ENCODE measurements at places on chromosomes 7 and 10. TPM values are rescaled to one million over a fixed set of nuclear protein-coding genes. Genes with fewer than 3 reads are reported as not detected.
A peak's percentile ranks its signal among the peaks of the same experiment; 100 is the strongest.

Gene EBLN1
- not detected for total RNA-seq

Gene NKX1-2
- not detected for total RNA-seq

Gene HOGA1
- total RNA-seq = 1.2 TPM

Gene OR9A2
- not detected for total RNA-seq

Gene SFTPA1
- not detected for total RNA-seq

- H3K4me3 ChIP-seq = no peak overlapping the region
- peaks cover 4% of the 10 kb centered on the region for H3K4me1 ChIP-seq
- H3K36me3 ChIP-seq = peaks cover 6% of the 10 kb centered on the region
These were observed 86.2 kb downstream of the CUL2 start for GRCh38 chr10:35003906-35004305.

GRCh38 chr10:122363722-122364463 is 10.6 kb upstream of the PLEKHA1 start:
- peaks cover 10% of the 10 kb centered on the region for H3K4me1 ChIP-seq
- no peaks in the 10 kb centered on the region for H3K27me3 ChIP-seq
- H3K36me3 ChIP-seq = no peaks in the 10 kb centered on the region
- no peak overlapping the region for H3K4me3 ChIP-seq
- no peak overlapping the region for H3K27ac ChIP-seq

DNA sequence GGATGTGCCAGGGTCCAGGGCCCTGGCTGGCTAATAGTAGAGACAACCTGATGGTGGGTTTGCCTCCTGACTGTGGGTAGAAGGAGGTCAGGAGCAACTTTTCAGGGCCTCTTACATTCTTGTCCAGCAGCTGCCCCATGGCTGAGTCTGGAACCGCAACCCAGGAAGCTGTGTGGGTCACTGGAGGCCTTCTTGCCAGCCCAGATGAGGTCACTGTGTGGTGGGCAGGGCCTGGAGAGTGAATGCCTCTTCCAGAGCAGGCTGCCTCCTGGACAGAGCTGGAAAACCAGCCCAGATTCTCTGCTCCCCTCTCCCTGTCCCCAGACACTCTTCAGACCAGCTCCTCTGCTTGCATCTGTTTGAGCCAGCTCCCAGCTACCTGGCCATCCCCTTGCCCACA is 43.5 kb upstream of the LEP start:
- no peak overlapping the region for H3K4me3 ChIP-seq
- H3K4me1 ChIP-seq = peaks cover 14% of the 10 kb centered on the region
- no peak for DNase-seq
- no peaks in the 10 kb centered on the region for H3K36me3 ChIP-seq

GRCh38 chr10:129785536-129785981 is 178.5 kb downstream of the EBF3 start:
- no peaks in the 10 kb centered on the region for H3K4me1 ChIP-seq
- no peaks in the 10 kb centered on the region for H3K36me3 ChIP-seq
- H3K4me3 ChIP-seq = no peak overlapping the region
- H3K27me3 ChIP-seq = no peaks in the 10 kb centered on the region
- DNase-seq = no peak
- no peak overlapping the region for H3K27ac ChIP-seq

DNA sequence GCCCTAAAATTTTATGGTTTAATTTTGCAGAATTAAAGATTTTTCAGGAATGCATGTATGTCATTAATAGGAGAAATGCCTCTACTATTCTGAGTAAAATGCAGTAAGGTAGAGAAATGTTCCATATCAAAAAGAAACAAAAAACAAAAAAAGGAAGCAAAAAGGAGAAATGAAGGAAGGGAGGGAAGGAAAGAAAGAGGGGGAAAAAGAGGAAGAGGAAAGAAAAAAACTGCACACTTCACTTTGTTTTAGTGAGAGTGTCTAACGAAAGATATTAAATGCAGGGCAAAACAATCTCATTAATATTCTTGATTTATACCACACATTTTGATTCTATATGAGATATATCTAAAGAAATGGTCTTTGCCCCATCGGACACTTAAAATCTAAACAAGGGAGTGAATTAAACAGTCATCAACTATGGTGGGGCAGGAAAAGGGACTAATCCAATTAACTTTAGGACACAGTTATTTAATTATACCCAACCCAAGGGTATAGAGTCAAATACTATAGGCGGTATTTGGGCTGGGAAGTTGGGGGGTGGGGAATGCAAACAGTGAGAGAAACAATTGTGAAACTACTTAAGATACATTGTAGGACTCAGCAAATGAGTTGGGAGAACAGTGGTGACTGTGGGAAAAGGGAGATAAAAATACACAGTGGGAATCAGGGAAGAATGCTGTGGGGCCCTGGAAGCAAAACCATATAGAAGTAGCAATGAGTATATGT is 27.0 kb downstream of the IMMP2L start:
- DNase-seq = peak; percentile 11
- peaks cover 15% of the 10 kb centered on the region for H3K4me1 ChIP-seq
- H3K27ac ChIP-seq = no peak overlapping the region
- no peaks in the 10 kb centered on the region for H3K36me3 ChIP-seq

GRCh38 chr7:140609646-140610045 is 31.0 kb downstream of the DENND2A start:
- H3K27ac ChIP-seq = no peak overlapping the region
- no peaks in the 10 kb centered on the region for H3K36me3 ChIP-seq
- no peaks in the 10 kb centered on the region for H3K4me1 ChIP-seq
- H3K4me3 ChIP-seq = no peak overlapping the region
- no peak for DNase-seq
- H3K27me3 ChIP-seq = no peaks in the 10 kb centered on the region

- DNase-seq = no peak
- H3K36me3 ChIP-seq = no peaks in the 10 kb centered on the region
- no peak overlapping the region for H3K4me3 ChIP-seq
- peaks cover 10% of the 10 kb centered on the region for H3K4me1 ChIP-seq
- H3K27ac ChIP-seq = no peak overlapping the region
These were observed 21.4 kb upstream of the AOC1 start for GRCh38 chr7:150830937-150831336.

- DNase-seq = no peak
- H3K4me1 ChIP-seq = no peaks in the 10 kb centered on the region
- no peaks in the 10 kb centered on the region for H3K36me3 ChIP-seq
These were observed 220.7 kb downstream of the ADK start for GRCh38 chr10:74371696-74372095.

- no peaks in the 10 kb centered on the region for H3K27me3 ChIP-seq
- no peak overlapping the region for H3K27ac ChIP-seq
- DNase-seq = no peak
- no peak overlapping the region for H3K4me3 ChIP-seq
These were observed 190.9 kb downstream of the BMPER start for GRCh38 chr7:34096198-34096651.

GRCh38 chr10:102010961-102011360 is 45.0 kb downstream of the ARMH3 start:
- no peaks in the 10 kb centered on the region for H3K27me3 ChIP-seq
- H3K4me3 ChIP-seq = no peak overlapping the region
- H3K27ac ChIP-seq = no peak overlapping the region

DNA sequence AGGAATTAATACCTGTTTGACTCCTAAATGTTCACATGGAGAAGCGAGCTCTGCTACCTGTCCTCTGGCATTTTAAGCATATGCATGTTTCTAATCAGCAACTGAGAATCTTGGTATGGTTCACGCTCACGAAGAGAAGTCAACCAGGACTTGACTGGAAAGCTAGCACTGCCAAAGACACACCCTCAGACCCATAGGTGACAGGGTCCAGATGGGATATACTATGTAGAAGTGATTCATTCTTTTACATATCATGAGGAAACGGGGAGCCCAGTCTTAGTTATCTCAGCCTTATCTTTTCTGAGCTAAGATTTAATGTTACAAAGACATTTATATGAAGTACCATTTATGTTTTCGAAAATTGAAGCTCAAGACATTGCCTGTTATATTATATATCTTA is 313.0 kb downstream of the DOCK4 start:
- H3K27ac ChIP-seq = no peak overlapping the region
- H3K4me3 ChIP-seq = no peak overlapping the region
- no peaks in the 10 kb centered on the region for H3K27me3 ChIP-seq
- no peaks in the 10 kb centered on the region for H3K4me1 ChIP-seq

GRCh38 chr7:31061185-31061584 is 9.1 kb downstream of the ADCYAP1R1 start:
- no peak overlapping the region for H3K4me3 ChIP-seq
- DNase-seq = peak; percentile 38
- no peak overlapping the region for H3K27ac ChIP-seq
- peaks cover 50% of the 10 kb centered on the region for H3K27me3 ChIP-seq
- H3K36me3 ChIP-seq = no peaks in the 10 kb centered on the region

All from neural progenitor cell (in vitro differentiated cells).